ENCODE measurements at places on chromosomes 2 and 18.
A peak's percentile ranks its signal among the peaks of the same experiment; 100 is the strongest.

DNA sequence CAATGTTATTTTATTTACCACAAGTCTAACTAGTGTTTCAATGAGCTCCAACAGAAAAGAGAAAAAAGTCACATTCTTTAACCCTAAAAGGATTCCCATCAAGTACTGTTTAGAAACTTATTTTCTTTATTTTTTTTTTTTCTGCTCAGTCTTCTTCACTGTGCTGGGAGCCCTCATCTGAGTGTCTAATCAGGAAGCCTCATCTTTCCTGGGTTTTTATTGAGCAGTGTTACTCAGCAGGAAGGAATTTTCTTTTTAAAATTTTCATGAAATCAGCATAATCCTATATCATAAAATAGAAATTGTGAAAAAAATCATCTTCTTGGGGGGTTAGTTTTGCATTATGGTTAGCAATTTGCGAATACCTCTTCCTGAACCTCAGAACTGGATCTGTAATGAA is 453.8 kb downstream of the CDH2 start:
- DNase-seq, result no peak

DNA sequence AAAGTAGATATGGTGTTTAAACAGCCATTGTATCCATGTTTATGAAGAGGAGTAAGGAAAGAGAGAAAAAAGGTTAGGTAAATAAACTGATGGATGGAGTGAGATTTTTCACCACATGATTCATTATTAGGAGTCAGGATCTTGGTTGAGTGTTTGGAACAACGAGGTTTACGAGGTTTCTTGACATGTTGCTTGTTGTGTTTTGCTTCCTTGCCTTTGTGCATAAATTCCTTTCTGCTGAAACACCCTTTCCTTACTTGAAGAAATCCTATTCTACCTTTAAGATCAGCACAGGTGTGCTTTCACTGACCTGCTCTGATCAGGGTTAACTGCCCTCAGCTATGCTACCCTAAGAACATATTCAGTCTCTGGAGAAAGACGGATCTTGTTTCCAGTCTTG is 66.6 kb downstream of the EFEMP1 start:
- no peak for DNase-seq

GRCh38 chr2:131509615-131510014 is 17.4 kb upstream of the MZT2A start:
- DNase-seq, result no peak

- DNase-seq, result no peak
These were observed 185.5 kb upstream of the ZSWIM2 start for GRCh38 chr2:187034434-187034833.

GRCh38 chr18:67771271-67771670 is 254.8 kb upstream of the DSEL start:
- DNase-seq, result no peak

- no peak for DNase-seq
These were observed 104.7 kb upstream of the STPG4 start for GRCh38 chr2:47259829-47260228.

DNA sequence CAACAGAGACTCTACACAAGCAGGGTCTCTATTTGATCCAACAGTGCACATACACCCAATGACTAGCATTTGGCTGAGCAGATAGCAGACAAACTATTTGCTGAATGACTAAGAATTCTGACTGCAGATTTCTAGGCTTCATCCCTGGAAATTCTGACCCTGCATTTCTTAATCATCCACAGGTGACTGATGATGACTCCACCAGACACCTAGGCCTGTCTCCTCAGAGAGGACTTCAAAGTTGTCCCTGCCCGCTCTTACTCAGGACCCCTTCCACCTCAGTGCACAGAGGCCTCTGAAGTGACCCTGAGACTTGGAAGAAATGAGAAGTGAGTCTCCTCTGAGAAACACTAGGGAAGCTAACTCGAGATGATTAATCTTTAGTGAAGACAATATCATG is 51.3 kb downstream of the SEPTIN10 start:
- DNase-seq, result no peak

GRCh38 chr2:27372937-27373336 is 2.5 kb downstream of the SNX17 start:
- DNase-seq, result no peak

DNA sequence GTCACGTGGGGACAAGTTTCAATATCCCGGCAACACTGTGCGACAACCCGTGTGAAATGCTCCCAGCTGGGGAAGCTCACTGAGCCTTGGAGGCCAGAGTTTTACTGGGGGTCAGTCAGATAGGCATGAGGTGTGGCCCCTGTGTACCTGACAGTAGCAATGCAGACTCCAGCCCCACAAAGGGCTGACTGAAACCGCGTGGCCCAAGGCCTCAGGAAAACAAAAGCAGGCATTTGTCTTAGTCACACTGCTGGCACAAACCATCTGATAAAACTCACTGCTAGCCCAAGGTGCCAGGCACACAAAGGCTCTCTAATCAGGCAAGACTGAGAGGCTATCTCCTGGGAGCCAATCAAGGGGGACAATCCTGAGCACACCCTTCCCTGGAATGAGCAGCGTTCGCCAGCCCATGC is 786.6 kb upstream of the RAB6C start:
- DNase-seq, result no peak

GRCh38 chr2:57386305-57386704 is 660.3 kb upstream of the VRK2 start:
- no peak for DNase-seq

GRCh38 chr2:39127973-39128372 is 7.1 kb upstream of the SOS1 start:
- peak; percentile 33 for DNase-seq

- no peak for DNase-seq
These were observed 192.6 kb downstream of the CD226 start for GRCh38 chr18:69755041-69755440.

Measured in activated T-helper 1 cell treated with Interleukin-2 at 50 U/mL for 16 hours (primary cell).